ENCODE measurements at places on chromosomes 3 and 15.

DNA sequence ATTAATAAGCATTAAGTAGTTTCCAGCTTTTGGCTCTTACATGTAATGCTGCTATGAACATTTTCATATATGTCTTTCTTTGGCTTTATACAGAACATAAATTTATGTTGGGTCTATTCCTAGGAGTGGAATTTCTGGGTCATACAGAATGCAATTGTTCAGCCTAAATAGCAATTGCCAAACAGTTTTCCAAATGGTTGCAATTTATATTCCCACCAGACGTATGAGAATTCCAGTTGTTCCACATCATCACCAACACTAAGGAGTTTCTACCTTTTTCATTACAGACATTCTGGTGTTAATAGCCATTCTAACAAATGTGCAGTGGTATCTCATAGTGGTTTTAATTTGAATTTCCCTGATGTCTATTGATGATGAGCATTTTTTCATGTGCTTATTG is 160.1 kb upstream of the TMC3 start:
- DNase-seq = no peak

- no peak for DNase-seq
Observed at GRCh38 chr3:129854460-129854859, 39.1 kb downstream of the TMCC1 start.

GRCh38 chr3:79423417-79423816 is 344.4 kb downstream of the ROBO1 start:
- no peak for DNase-seq

DNA sequence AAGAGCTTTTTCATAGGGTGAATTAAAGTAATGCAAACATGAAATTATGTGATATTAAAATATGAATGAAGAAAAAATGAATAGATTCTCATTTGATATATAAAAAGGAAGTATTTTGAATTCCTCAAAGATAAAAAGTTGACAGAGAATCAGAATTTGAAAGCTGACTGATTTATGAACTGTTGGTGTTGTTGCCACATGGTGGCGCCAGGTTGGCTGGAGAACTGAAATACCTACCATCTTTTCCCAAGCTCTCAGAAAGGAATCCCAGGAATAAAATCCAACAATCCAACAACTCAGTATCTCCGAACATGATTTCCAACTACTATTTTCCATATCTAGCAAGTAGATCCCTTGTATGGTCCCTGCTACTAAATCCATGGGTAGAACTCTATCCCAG is 3.1 kb downstream of the MYRIP start:
- peak; percentile 52 for DNase-seq

GRCh38 chr15:22861161-22861560 is 22.7 kb downstream of the NIPA2 start:
- no peak for DNase-seq

DNA sequence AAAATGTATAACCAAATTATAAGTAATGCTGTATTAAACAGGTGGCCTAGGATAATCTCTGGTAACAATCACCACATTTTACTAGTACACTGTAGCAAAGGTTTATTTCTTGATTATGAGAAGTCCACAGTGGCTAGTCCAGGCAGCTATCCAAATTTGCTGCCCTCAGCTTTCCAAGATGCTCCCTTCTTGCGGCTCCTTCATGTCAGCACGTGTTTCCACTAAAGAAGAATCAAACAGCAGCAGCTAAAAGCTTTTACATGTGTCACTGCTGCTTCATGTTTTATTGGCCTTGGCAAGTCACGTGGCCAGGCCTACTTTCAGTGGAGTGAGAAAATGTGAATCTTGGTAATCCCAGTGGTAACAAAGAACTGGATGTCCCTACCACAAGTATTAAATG is 5.6 kb upstream of the RBMS3 start:
- no peak for DNase-seq

- DNase-seq = no peak
Observed at GRCh38 chr3:66215106-66215505, 5.7 kb upstream of the SLC25A26 start.

DNA sequence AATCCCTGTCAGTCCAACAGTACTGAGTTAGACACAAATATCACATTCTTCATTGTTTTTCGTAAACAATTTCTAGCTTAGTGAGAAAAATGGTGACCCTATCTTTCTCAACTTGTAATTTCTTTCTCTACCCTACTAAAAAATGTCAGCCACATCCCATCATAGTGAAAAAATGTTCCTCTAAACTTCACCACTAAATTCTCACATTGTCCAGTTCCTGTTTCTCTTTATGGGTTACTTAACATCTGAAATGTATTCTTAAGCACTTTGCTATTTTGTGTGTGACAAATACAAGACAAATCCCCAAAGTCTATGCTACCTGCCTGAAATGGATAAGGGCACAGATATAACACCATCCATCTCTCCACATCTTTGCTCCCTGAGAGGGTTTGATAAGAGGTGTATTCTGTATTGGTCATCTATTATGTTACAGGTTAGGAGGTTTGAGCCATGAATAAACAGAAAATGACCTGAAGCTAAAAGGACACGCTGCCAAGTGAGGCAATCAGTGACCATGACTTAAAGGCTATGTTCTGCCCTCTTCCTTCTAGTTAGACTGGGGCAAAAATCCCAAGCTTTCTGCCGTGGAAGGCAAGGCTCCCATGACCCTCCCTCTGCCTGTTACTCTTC is 118.2 kb downstream of the GADL1 start:
- no peak for DNase-seq

DNA sequence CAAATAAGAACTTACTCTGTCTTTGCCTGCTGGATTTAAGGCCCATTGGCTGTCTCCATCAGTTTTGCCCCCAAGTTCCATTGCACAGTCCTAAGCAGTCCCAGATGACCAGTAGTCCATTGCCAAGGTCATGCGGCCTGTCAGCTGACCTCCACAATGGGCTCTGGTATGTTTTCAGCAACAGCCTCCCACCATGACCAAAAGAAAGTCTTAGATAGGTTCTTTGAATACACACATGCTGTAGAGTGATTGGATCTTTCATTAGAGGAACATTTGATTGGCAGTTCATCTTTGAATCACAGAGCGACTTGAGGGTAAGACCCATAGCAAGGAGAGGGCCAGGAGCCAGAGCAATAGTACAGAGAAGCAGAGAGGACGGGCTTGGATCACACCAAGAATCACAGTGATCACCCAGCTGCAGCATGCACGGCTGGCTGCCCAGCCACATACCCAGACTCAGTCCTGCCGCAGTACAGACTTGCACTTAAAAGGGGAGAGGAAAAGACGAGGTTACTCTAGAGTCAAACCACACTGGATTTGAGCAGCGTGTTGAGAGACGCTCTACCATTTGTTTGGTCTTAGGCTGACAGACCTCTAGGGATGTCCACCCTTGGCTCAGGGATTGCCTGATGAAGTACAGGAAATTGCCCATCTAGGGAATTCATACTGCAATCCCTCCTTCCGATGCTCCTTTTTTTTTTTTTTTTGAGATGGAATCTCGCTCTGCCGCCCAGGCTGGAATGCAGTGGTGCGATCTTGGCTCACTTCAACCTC is 50.4 kb downstream of the APH1B start:
- DNase-seq = no peak

DNA sequence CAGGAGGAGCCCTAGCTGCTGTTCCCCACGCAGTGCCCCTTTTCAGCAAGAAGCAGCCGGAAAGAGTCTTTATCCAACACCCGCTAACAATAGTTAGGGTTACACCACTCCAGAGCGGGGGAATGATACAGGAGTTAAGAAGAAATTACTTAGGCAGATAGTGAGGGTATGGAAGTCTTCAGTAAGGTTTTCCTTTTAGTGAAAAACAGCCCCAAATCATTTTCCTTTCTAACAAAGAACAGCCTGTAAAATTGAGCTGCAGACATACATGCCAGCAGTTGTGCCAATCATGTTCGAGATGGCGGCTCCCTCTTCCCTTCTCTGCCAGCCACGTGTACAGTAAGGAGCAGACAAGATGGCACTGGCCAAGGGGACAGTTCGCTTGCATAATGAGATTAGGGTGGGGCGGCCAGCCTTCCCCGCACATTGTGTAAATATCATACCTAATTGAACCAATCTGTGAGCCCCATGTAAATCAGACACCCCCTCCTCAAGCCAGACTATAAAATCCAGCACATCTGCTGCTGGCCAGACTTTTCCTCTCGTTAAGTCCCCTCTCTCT is 18.5 kb upstream of the SENP5 start:
- no peak for DNase-seq

GRCh38 chr3:119841808-119842471 is 60.0 kb downstream of the NR1I2 start:
- DNase-seq = no peak

DNA sequence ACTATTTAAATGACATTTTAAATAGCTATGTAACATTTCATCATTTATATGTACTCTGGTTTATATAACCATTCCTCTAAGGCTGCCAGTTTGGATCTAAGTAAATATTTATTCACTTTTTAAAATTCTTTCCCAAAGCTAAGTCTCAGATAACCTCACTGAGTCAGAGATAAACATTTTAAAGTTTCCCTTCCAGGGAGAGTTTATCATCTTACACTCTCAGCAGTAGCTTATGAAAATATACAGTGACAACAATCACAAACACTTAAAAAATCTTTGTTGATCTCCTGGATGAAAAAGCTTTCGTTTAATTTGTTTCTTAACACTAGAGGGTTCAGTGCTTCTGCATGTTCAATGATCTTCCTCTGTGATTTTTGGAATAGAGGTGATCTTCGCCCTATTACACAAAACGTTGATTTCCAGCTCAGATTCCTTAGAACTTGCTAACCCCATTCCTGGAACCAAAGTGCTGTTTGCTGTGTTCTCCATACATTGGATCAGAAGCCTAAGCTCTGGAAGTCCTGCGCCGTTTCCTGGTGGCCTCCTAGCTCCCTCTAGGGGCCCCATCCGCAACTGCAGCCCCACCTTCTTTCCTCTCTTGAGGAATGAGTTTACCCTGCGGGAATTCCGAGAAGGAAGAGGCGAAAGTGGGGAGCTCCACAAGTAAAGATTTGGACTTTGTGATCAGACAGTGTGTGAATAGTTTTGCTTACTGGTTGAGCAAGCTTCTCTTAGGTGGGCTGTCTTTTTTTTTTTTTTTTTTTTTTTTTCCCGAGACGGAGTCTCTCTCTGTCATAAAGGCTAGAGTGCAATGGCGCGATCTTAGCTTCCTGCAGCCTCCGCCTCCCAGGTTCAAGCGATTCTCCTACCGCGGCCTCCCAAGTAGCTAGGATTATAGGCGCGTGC is 29.3 kb upstream of the SACM1L start:
- peak; percentile 85 for DNase-seq

- no peak for DNase-seq
Observed at GRCh38 chr3:139935866-139936817, 1.2 kb downstream of the CLSTN2 start.

GRCh38 chr15:79602731-79603130 is 170.6 kb downstream of the MINAR1 start:
- DNase-seq = no peak

DNA sequence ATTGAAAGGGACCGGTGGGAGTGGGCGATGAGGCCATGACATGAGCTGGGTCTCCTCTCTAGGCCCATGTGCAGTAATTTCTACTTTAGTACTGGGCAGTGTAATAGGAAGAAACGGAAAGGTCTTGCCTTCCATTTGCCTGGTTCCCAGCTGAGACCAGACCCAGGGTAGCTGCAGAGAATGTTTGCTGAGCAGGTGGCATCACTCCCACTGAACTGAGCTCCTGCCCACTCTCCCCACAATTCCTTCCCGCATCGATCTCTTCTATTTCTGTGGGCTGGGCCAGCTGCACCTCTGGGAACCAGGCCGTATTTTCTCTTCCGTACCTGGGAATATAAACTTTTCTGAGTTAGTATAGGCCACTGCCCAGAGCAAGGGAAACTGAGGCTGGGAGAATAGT is 15.8 kb downstream of the ESYT3 start:
- DNase-seq = no peak

- no peak for DNase-seq
Observed at GRCh38 chr3:182986021-182986420, 5.7 kb upstream of the DCUN1D1 start.

- no peak for DNase-seq
Observed at GRCh38 chr3:109532257-109533216, 195.2 kb upstream of the DPPA4 start.

DNA sequence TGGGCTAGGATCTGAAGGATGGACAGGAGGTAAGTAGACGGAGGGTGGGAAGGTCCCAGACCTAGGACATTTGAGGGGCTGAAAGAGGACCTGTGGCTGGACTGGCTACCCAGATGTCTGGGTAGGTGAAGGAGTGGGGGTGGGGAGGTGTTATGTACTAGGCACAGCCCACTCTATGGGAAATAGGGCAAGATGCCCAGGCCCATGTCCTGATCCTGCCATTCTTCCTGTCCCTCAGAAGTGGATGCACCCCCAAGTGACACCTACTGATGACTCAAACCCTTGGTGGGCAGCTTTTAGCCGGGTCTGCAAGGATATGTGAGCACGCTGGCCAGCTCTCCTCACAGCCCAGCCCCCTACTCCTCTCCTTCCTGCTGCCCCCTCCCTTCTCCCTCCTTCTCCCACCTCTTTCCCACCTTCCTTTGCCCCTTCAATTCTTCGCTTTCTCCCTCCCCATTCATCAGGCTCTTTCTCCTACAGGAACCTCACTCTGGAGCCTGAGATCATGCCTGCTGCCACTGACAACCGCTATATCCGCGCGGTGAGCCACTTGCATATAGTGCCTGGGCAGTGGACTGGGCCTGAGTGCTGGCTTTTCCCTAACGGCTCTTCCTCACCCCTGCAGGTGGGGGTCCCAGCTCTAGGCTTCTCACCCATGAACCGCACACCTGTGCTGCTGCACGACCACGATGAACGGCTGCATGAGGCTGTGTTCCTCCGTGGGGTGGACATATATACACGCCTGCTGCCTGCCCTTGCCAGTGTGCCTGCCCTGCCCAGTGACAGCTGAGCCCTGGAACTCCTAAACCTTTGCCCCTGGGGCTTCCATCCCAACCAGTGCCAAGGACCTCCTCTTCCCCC is 5.2 kb downstream of the ACY1 start:
- DNase-seq = no peak

- no peak for DNase-seq
Observed at GRCh38 chr3:126484662-126485061, 9.0 kb upstream of the ZXDC start.

GRCh38 chr15:25244731-25245585 is 193.9 kb downstream of the UBE3A start:
- no peak for DNase-seq

DNA sequence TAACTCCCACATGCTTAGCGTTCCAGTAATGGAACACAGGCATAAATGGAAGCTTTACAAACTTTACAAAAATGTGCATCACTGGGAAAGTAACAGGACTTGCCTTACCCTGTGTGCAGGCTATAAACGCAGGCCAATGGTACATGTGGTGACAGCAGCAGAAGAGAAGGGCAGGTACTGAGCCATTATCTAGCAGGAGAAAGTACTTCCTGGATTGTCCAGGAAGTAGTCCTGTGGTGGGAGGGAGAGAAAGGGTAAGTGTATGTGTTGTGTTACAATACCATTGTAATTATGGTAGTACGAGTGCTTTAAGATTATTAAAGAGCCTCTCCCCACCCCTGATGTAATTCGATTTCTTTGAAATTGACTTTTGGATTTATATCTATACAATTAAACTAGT is 5.3 kb downstream of the ATP1B3 start:
- no peak for DNase-seq

All from posterior cingulate gyrus (tissue), 11 donors.